ENCODE measurements at places on chromosomes 1 and 21. TPM values are rescaled to one million over a fixed set of nuclear protein-coding genes. Genes with fewer than 3 reads are reported as not detected.

Gene TRNP1
- 5.2 TPM for total RNA-seq

Gene KLF17
- total RNA-seq = not detected

Gene FCRLB
- 0.97 TPM for total RNA-seq

Gene TSPEAR
- total RNA-seq = 0.19 TPM

Gene LEFTY1
- not detected for total RNA-seq

Gene CATSPERE
- total RNA-seq = 1.3 TPM

Gene FOXD2
- 0.06 TPM for total RNA-seq

Gene IL12RB2
- 0.19 TPM for total RNA-seq

Gene PGLYRP4
- not detected for total RNA-seq

Gene FRRS1
- total RNA-seq = 3.5 TPM

Gene ATP6V1G3
- total RNA-seq = not detected

Gene UBQLN4
- total RNA-seq = 10.5 TPM

Gene VAMP3
- total RNA-seq = 84.5 TPM

Gene OR2T2
- not detected for total RNA-seq

Gene RPTN
- not detected for total RNA-seq

Gene MFSD2A
- 0.32 TPM for total RNA-seq

Gene TSHB
- not detected for total RNA-seq

Gene RBP7
- total RNA-seq = 0.81 TPM

Gene ASCL5
- total RNA-seq = not detected

Gene ZDHHC18
- 11.1 TPM for total RNA-seq

Gene ACTL8
- total RNA-seq = not detected

Gene SEC16B
- 1.8 TPM for total RNA-seq

Gene MSH4
- under 0.01 TPM for total RNA-seq

Gene DNM3
- 3.1 TPM for total RNA-seq

Gene SELL
- 0.32 TPM for total RNA-seq

Gene GNPAT
- 52.5 TPM for total RNA-seq

Gene OR2G6
- not detected for total RNA-seq

Gene ZP4
- total RNA-seq = not detected

Gene GPR25
- not detected for total RNA-seq

Gene SLC5A9
- not detected for total RNA-seq

Gene SPATA46
- total RNA-seq = not detected

Gene CDK18
- total RNA-seq = 0.16 TPM

Gene WNT4
- total RNA-seq = 0.32 TPM

Gene ENTREP3
- 3.4 TPM for total RNA-seq

Gene KRTAP10-3
- not detected for total RNA-seq
